ENCODE measurements at places on chromosomes 12 and 14.
A peak's percentile ranks its signal among the peaks of the same experiment; 100 is the strongest.

DNA sequence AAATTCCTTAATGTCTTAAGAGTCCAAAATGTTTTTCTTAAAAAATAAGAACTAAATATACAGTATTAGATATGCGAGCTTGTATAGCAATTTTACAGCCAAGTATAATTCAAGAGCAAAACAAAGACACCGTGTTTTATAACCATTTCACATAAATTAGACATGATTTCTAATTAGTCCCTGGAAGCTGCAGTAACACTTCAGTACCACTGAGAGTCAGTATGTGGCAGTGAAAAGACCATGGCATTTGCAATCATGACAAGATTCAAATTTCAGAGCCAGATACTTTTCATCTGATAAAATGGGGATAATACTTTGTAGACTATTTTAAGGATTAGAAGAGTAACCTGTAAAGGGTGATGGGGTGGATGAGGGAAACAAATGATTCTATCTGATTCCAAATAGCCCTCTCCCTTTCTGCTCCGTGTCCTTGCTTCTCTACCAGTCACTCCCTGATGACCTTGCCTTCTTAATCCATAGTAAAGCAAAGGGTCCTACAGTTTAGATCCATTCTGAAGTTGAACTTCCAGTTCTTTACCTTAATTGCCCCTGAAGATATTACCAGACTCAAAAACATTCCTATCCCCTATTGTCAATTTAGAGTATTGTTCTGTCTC lies 145.4 kb upstream of the ABCD2 start:
- peak; percentile 36 for DNase-seq

DNA sequence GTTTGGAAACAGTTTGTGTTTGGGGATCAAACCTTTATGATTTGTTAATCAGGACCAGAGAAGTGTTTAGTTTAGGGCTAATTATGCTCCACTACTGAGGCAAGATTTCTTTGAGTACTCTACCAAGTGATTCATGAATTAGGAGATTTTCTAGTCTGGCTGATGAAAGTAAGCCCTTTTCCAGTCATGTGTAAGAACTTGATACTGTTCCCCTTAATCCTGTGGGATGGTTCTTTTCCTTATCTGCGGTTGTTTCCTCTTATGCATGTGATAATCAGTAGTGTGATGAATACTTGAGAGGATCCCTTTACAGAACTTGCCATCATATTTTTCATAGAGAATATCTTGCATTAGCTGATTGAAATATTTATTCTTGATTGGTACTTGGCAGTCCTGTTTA lies 42.1 kb downstream of the DYRK2 start:
- DNase-seq = no peak

GRCh38 chr14:91925001-91925726 lies 22.3 kb downstream of the FBLN5 start:
- no peak for DNase-seq

GRCh38 chr14:100306101-100306997 lies at the start of gene SLC25A29:
Gene SLC25A29, minus strand, starts transcription at chr14:100306444. Its CDS starts 212 bp downstream, at chr14:100306232.
- DNase-seq = peak; percentile 88

GRCh38 chr12:47350062-47350408 lies 270.3 kb upstream of the AMIGO2 start:
- no peak for DNase-seq

GRCh38 chr14:56422221-56422620 lies 157.4 kb upstream of the TMEM260 start:
- DNase-seq = no peak

DNA sequence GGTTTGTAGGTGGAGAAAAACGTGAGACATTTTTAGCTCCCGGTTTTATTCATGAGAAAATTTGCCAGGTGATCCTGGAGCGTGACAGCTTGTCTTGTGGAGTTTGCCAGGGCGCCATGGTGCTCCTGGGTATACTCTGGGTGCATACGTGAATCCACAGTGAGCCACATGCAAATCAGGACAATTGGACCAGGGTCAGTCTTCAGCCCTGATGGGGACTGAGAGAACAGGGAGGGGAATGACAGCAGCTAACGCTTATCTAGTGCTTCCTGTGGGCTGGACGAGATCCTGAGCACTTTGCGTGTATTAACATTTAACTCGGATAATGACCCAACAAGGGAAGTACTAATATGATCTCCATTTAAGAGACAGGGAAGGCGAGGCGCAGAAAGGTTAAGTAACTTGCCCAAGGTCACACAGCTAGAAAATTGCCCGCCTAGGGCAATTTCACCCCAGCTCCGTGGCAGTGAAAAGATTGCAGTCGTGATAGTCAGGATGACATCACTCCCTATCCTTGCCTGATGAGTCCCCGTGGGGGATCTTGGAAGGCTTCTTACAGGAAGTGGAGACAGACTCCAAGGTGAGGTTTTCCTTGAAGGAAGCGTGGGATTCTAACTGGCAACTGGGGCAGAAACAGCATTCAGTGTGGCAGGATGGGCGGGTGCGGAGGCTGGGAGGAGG lies 118.4 kb upstream of the NCOR2 start:
- no peak for DNase-seq

- DNase-seq = no peak
These were observed 8.3 kb downstream of the PXN start for GRCh38 chr12:120257041-120257821.

GRCh38 chr14:92589213-92589852 lies 75.8 kb downstream of the RIN3 start:
- DNase-seq = no peak

- DNase-seq = no peak
These were observed 25.0 kb upstream of the NPAS3 start for GRCh38 chr14:32913725-32914124.

GRCh38 chr12:27213830-27214787 lies 30.0 kb upstream of the STK38L start:
- no peak for DNase-seq

DNA sequence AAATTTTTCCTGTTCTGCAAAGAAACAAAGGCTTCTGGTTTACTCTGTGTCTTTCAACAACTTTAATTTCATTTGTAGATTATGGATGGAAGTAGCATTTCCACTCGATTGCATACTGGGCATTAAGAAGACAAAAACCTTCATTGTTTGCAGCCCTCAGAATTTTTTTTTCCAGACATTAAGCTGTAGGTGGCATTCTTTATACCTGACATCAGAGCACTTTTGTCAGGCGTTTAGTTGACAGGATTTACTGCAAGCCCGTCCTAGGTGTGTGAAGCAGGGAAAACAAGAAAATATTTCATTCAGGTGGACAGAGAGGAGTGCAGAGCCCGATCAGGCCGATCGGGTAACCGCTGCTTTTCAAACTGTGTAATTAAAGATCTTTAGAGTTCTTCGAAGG lies 107.5 kb downstream of the TMEM260 start:
- DNase-seq = no peak

- DNase-seq = no peak
These were observed 5.7 kb downstream of the MTRFR start for GRCh38 chr12:123238961-123239360.

DNA sequence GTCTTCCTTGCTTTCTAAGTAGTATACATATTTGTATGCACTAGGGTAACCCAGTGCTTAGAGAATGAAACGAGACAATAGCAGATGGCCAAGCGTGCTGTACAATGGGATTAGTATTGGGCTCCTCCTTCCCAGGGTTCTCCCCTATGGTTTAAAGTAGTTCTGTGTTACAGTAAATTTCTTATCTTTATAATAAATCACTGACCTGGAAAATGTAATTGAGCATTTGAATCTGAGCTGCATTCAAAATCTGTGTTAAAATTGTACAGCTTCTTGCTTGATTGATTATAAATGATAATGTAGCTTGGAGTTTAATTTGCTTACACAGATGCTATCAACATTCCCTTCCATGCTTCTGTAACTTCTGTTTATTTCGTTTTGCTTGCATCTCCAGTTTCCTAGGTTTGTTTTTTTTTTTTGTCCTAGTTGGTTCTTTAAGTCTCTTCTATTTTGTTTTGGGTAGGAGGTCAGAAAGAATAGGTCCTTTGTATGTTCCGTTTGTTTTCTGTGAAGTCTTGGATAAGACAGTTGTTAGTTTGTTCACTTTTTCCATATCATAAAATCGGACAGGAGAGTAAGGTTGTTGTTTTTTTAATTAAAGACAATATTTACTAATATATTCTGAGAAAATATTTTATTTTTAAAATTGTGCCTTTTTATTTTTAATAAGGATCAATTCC lies 171.2 kb downstream of the ERC1 start:
- peak; percentile 10 for DNase-seq

- no peak for DNase-seq
These were observed 8.3 kb downstream of the AP5M1 start for GRCh38 chr14:57277062-57277461.

- no peak for DNase-seq
These were observed 87.3 kb downstream of the TMX1 start for GRCh38 chr14:51327376-51327775.

DNA sequence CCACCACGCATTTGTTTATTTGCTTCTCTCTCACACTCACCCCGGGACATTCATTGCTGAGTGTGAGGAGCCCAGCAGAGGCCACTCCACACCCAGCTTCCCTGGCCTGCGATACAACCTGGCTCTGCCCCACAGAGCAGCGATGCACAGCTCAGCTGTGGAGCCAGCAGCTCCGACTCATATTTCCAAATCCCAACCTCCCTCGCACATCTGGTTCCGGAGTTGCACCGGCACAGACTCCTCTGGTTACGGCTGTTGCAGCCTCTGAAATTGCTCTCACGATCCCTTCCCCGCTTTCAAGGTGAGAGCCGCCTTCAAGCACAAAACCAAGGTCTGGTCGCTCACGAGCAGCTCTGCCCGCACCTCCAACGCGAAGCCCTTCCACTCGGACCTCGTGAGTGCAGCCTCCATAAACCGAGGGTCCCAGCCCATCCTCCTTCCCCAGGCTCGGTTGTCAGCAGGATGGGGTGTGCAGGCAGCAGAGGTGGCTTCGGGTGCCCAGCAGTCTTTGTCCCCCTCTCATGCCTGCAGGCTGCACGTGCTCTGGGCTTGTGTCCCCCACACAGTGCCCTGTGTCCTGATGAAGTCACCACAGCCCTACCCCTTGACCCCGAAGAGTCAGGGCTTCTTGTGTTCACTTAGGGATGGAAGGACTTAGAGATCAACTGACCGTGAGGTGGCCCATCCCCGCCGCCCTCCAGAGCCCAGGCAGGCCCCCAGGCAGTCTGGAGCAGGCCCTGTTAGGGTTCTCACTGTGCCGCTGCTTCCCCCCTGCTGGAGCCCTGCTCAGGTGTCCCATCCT lies 184.3 kb downstream of the ADGRD1 start:
- DNase-seq = no peak

GRCh38 chr14:95313707-95314106 lies 6.0 kb downstream of the CLMN start:
- no peak for DNase-seq

DNA sequence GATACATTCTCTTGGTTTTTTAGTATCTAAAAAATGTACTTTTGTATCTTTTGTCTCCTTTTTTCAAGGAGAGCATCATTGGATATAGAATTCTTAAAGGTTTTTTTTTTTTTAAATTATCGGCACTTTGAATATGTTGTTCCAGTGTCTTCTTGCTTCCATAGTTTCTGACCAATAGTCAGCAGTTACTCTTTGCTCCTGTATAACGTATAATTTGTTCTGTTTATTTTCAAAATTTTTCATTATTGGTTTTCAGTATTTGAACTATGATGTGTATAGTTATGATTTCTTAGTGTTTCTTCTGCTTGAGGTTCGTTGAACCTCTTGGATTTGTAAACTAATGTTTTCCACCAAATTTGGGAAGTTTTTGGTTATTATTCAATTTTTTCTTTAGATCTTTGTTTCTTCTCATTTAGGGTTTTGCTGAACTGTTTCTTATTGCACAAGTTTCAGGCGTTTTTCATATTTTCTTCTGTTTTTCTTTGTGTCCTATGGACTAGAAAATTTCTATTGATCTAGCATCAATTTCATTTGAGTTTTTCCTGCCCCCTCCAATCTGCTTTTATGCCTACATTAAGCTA lies 93.9 kb downstream of the PLBD1 start:
- peak; percentile 25 for DNase-seq

DNA sequence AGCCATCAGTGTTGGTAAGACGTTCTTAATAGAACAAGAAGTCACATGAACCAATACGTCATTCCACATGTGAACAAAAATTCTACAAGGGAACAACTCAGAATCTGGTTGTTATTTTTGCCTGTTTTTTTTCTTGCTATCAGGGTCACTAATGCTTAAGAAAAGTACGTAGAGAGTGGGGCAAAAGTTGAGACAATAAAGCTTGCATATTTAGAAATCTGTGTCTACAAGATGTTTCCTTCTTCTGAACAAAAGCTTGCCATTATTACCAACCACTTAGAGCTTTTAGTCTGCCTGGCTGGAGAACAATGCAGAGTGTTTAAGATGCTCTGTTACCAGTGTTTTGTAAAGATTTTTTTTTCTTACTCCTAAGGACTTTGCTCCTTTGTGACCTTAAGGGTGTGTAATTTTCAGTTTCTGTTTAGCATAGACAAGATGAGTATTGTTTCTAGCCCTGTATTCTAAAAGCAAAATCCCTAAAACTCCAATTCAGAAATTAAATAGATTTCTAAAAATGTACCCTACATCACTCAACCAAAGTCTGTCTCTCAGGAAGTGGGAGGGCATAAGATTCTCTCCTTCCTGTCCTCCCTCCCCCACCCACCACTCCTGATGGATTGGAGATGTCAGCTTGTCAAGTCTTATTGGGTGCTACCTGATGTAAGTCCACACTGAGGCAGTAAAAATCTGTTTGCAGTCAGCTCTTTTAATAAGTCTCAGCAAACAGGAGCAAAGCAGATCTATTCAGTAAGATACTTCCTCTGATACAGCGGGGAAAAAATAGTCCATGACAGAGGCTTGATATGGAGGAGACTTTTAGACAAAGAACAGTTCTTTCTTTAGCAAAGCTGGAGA lies 267.6 kb downstream of the GRIN2B start:
- DNase-seq = no peak

- peak; percentile 19 for DNase-seq
These were observed 2.5 kb downstream of the USP44 start for GRCh38 chr12:95548539-95549391.

Measured in NCI-H1092 treated with DMSO at 0.1 percent for 48 hours (cell line).